Left lobe of liver (tissue), 2 donors: ENCODE measurements at places on chromosomes 1 and 21.

GRCh38 chr1:220921971-220922635 lies 42.9 kb downstream of the HLX start:
- no peak for DNase-seq

- DNase-seq: no peak
Observed at GRCh38 chr1:109793089-109793485, 29.4 kb upstream of the EPS8L3 start.

DNA sequence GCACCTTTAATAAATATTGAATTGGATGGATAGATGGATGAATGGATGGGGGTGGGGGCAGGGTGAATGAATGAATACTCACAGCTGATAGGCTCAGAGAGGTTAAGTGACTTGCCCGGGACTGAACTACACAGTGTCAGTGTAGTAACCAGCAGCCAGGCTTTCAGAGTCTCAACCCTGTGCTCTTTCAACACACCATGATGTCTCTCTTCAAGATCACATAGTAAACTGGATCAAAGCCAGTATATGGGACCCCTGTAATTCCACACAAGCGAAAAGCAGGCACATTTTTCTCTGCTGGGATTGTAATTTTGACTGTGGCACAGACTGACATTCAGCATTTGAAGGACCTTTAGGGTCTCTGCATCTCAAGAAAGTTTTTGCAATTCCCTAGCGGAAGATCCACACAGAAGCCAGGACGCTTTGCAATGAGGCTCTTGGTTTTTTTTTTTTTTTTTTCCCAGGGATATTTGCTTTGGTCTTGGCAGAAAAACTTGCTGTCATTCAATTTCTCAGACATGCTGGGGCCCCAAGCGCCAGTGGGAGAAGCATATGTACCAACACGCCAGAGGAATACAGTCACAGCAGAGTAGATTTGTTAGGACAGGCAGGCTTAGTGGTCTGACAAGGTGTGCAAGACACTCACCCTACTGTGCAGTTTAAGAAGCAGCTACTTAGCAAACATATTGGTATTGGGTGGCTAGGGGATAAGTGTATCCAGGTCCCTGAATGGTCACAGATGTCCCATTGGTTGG lies 213.1 kb upstream of the CAMK1G start:
- DNase-seq: no peak

DNA sequence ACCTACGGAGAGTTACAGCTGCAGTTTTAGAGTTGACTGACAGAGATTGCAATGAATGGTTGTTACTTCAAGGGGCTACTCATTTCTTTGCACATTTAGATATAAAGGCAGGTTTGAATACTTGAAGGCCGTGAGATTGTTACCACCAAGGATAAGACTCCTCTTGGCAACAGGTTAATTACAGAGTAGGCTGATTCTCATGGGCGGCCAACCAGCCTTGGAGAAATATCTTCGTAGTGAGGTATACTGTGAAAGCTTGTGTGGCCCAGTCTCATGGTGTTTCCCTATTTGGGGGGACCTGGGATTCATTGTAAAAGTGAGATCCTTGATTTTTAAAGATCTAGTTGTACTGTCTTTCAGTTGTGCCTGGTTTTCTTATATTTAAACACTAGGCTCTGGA lies 103.2 kb upstream of the OLFM3 start:
- DNase-seq: no peak

GRCh38 chr1:147807405-147807804 lies 47.0 kb upstream of the GJA5 start:
- no peak for DNase-seq

- no peak for DNase-seq
Observed at GRCh38 chr1:30409476-30410152, 313.8 kb downstream of the MATN1 start.

GRCh38 chr1:117758444-117759316 lies 152.8 kb downstream of the TENT5C start:
- peak; percentile 70 for DNase-seq

- peak; percentile 55 for DNase-seq
Observed at GRCh38 chr1:37471345-37472231, 2.8 kb upstream of the ZC3H12A start.

GRCh38 chr1:89165811-89166210 lies 10.0 kb downstream of the GBP7 start:
- no peak for DNase-seq

DNA sequence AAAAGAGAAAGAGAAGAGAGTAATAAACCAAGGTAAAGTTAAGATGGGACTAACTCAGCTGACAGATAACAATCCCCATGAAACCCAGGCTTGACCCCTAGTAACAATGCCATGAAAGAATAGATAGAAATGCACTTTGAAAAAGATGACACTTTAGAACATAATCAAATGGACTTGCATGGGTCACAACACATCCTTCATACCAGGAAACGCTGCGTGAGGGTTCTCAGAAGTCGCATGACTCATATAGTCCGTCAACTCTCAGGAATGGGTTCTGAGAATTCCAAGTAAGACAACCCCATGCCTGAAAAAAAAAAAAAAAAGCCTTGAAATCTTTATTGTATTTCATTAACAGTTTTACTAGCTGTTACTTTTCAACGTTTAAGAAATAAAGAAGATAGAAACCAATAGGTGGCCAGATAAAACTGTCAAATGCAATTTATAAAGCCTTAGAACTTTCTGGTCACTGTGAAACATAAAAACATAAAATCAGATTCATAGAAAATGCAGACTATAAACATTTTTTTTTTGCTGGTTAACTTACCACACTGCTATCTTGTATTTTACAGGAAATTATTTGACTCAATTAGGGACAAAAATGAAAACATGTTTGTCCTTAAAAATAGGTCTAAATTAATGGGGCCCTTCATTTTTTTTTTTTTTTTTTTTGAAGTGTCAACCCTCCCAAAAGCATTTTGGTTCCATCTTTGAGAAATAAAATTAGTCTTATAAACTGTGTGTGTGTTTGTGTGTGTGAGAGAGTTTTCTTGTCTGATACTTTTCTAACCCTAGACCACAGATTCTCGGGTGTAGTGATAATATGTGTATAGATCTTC lies 202.1 kb downstream of the NCAM2 start:
- DNase-seq: no peak

DNA sequence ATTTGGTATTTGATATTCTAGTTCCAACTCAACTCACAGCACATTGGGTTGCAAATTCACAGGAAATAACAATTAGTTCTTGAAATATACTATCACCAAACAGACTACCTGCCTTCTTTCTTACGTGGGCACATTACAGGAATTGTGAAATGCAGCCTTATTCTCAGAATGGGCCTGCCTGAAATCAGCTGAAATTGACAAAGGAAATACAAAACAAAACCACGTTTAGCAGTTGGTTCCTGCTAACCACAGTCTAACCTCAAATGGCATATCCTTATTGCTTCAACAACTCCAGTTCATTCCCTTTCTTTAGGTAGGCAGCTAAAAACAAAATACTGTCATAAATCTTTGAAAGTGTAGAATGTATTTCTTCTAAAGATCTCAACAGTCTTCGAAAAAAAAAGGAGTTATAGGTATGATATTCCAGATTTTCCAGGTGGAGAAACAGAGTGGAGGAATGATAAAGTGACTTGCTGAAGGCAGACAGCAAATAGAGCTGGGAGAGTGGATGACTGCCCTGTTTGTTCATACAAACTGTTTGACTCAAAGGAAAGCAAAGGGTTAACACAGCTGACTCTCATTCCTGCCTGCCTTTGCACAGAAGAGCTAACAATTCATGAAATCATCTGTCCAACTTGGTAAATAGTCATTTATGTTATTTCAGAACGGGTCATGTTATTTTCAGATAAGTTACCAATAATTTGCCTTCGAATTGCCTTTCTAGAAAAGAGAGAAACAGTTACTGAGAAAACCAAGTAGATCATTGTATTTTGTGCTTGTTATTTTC lies 1.6 kb upstream of the GREM2 start:
- no peak for DNase-seq

DNA sequence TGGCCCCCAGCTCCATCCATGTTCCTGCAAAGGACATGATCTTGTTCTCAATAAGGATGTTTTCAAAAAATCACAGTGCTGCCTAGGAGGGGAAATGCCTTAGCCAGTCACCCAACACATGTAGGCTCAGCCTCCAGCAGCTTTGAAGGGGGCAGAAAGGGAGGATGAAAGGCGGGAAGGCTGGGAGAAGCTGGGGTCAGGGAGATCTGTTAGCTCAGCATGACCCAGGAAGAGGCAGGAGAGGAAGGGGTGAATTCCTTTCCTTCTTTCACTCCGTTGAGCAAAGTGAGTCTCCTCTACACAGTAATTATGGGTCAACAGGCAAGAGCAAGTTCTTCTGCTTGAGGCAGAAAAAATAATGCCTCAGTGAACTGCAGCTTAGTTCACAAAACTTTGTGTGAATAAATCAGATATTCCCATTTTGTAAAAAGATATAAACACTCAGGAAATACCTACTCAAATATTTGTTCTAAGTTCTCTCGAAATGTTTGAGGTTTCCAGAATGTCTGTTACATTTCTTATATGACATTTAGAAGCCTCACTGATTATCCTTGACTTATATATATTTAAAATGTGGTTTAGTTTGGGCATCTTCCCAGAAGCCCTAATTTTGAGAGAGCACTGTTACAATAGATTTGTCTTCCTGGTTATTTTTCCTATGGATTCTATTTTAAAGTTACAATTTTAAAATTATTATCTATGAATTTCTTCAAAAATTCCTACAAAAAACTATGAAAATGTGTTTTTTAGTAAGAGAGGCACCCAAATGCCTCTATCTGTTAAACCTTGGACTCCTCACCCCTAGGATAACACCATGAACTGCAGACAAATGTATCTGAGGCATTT lies 116.8 kb downstream of the KCNJ6 start:
- no peak for DNase-seq

- peak; percentile 89 for DNase-seq
Observed at GRCh38 chr1:224182866-224183590, at the start of gene DEGS1. Gene DEGS1, plus strand, starts transcription at chr1:224183240. Its CDS starts 97 bp downstream, at chr1:224183337.

- DNase-seq: no peak
Observed at GRCh38 chr1:158809862-158810261, 21.3 kb upstream of the MNDA start.

DNA sequence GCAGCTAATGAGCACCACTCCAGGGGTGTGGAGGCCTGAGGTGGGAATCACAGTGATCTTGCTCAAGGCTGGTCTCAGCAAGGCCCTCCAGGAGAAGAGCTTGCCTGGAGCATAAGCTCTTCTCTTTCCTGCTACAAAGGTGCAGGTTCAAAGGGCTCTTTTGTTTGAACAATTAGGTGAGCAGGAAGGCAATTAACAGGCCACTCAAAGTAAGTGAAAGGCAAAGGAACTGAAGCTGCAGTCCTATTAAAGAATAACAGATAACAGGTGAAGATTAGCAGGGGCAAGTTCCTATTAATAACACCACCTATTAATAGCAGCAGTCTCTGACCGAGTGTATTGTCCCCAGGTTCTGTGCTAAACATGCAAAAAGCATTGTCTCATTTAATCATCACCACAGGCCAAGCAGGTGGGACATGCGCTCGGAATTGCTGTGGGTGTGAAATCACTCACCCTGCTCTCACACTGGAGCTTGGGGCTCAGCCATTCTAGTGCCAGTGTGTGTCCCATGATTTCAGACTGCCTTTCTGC lies 113.8 kb downstream of the RHOU start:
- no peak for DNase-seq

DNA sequence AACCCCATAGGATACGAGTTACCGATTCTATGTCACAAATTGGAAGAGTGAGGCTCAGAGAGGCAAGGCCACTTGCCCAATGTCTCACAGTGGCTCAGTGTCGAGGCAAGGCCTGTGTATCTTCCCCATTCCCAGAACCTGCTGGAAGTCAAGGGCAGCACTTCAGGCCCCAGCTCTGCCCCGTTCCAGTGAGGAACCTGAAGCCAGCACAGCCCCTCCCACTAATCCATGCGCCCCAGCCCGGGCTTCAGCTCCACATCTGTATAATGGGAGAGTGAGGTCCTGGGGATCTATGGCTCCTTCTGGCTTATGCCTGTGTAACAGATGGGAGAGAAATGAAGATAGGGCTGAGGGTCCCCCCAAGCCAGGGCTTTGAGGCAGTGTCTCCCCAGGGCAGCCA lies 56.3 kb downstream of the CASZ1 start:
- no peak for DNase-seq

GRCh38 chr1:170225781-170226530 lies 80.2 kb downstream of the NTMT2 start:
- DNase-seq: no peak

DNA sequence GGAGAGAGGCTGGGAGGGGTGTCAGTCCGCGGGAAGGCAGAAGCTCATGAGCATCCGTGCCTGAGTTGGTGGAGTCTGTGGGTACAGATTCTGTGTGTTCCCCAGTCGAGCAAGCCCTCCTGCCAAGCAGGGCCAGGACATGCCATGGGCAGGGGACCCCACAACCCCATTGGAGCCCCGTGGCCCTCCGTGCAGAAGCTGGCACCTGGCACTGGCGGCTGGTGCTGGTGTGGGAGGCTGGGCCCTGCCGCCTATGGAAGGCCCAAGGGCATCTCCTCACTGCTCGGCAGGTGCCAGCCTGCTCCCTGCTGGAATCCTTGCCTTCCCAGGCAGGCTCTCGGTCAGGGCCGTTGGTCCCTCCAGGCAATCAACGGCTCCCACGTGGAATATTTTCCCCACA lies 73.7 kb downstream of the UBE2T start:
- no peak for DNase-seq

DNA sequence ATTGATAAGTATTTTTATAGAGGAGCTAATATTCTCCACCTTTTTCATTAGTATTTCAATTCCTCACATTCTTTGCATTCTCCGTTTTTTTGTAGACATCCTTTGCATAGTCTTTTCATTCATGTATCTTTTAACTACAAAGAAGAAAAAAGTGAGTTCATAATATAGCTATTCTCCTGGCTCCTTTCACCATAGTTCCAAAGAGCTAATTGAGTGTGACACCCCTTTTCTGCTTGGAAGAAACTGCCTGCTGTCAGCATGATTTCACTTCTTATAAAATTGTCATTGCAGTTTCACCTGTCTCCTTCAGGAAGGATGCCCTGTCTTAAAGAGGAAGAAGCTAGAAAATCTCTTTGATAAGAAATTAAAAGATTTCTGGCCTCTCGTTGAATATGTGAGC lies 991.1 kb downstream of the KCNT2 start:
- DNase-seq: no peak
